ENCODE measurements at places on chromosomes 11 and 22.
A peak's percentile ranks its signal among the peaks of the same experiment; 100 is the strongest.

DNA sequence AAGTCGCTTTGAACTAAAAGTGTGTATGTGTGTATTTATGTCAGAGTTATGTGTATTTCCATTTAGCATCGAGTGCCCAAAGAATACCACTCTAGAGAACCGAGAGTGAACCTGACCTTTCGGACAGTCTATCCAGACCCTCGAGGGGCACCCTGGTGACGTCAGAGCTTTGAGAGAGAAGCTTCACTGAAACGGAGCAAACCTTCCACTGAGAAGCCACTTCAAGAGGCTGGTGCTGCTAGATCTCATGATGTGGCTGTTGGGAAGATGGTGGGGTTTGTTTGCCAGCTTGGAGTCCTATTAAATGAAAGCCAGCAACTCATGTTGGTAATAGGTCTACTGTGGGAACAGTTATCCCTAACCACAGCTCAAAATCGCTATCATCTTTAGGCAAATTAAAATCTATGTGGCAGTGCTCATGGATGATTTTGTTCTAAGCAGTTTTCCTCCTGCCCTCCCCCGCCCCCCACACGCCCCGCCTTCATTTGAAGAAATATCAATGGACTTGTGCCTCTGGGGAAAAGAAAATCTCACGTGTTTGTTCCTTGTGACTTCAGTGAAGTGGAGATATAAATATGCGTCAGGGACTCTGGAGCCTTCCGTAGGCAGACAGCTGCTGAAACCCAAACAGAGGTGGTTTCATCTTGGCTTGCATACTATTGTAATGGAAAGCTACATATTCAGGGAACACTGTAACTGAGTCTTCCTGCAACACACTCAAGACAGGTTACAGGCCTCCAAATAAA is 22.4 kb upstream of the C11orf96 start:
- DNase-seq: no peak

DNA sequence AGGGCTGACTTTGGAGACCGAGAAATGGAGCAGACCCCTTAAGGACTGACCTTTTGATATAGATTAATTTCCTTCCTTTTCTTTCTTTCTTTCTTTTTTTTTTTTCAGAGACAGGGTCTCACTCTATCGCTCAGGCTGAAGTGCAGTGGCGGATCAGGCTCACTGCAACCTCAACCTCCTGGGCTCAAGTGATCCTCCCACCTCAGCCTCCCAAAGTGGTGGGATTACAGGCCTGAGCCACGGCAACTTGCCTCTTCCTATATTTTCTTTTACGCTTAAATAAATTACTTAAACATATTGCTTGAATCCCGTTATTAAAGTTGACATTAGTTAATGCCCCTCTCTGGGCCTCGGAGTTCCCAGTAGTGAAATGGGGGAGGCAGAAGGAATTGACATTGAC is 350 bp upstream of the KCTD14 start:
- no peak for DNase-seq

DNA sequence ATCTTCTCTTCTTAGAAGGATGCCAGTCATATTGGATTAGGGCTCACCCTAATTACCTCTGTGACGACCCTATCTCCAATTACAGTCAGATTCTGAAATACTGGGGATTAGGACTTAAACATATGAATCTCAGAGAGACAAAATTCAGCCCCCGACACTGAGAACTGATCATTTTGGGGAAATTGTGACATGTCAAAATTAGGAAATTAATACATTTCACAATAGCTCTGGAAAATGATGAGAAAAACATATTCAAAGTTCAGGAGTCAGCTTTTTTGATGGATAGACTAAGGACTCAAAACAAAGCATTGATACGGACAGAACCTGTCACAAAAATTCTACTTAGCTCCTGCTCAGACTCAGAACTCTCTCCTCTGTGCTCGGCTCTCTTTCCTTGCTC is 40.8 kb downstream of the COMMD9 start:
- no peak for DNase-seq

DNA sequence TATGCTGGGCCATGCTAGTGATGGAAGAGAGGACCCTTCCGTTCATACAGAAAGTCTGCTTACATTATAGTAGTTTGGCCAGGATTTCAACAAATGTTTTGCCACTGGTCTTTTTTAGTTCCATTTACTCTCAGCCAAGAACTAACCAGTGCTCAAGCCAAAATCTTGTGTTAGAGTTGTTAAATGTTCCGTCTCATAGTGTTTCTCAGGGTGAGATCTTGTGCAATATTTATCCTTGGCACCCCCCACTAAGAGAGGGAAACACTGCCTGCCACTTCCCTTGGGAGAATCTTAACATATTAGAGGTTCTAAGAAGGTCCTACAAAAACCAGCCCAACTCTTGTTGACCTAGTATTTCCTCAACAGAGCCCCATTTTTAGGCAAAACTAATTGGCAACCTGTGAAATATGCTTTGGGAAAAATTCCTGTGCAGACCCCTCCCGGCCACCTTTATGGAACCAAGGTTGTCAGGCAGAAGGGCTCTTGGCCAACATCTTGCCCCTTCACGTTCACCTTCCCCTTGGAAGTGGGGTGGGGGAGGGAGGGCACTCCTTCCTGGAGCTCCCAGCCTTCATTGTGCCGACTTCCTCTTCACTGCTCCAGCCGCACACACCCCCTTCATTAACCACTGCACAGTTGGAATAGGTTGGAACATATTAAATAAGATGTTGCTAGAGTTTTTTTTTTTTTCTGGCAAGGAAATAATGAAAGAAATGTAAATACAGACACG is 173.2 kb upstream of the SORL1-AS1 start:
- DNase-seq: no peak

DNA sequence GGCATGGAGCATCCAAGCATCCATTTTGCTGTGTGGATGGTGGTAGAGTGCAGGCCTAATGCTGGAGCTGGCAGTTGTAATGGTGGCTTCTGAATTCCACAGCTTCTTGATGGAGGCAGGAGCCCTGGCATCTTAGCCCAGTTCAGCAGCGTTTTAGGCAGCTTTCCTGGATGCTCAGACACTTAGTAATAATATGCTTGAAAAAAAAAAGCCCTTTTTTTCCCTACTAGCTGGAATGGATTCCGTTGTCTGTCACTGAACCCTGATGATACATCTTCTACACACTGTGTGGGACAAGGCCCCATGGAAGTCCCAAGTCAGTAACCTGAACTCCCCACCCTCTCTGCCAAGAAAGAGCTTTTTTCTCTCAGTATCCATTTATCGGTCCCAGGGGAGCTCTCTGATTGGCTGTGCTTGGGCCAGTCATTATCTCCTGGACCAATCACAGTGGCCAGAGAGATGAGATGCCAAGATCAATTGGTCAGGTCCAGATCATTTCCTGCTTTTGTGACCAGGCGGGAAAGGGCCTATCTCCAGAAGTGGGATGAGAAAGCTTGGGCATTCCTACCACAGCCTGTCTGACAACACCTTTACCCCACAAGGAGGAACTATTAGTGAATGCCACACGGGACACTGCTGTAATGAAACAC is 34.2 kb downstream of the MCM5 start:
- no peak for DNase-seq

- no peak for DNase-seq
These were observed 16.8 kb downstream of the IGF2 start for GRCh38 chr11:2122222-2122906.

DNA sequence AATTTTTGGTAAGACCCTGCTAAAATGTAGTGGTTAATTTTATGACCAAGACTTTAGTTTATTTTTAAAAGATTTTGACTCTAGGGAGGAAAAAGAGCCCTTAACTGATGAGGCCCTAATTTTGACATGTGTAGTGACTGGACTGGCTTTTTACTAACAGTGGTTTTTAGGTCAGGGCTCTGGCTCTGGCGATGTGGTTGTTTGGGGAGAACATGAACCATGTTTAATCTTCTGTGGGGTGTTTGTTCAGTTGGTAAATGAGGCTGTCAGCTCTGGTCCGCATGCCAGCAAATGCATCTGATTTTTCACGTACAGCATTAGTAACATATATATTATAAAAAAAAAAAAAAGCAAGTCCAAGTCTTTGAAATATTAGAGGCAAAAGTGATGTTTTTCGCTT is 104.3 kb downstream of the EXT2 start:
- DNase-seq: no peak

DNA sequence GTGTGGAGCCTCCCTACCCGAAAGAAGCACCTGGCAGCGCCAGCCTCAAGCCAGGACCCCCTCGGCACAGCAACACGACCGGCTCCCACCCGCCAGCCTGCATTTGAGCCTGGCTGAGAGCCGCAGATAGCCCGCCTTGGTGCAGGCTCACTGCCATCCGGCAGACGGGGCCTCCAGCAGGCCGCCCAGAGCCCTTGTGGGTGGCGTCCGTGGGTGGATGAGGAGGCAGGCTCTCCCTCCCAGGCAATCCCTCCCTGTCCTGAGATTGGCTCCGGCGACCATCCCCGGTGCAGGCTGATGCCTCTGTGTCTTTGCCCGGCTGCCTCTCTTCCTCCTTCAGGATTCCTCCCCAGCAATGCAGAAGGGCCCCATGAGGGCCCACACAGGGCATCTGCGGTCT is 1527.9 kb downstream of the BRD1 start:
- DNase-seq: no peak

- DNase-seq: no peak
These were observed 18.4 kb downstream of the MS4A6E start for GRCh38 chr11:60345489-60345888.

- DNase-seq: no peak
These were observed 13.5 kb downstream of the CDON start for GRCh38 chr11:126049159-126049558.

DNA sequence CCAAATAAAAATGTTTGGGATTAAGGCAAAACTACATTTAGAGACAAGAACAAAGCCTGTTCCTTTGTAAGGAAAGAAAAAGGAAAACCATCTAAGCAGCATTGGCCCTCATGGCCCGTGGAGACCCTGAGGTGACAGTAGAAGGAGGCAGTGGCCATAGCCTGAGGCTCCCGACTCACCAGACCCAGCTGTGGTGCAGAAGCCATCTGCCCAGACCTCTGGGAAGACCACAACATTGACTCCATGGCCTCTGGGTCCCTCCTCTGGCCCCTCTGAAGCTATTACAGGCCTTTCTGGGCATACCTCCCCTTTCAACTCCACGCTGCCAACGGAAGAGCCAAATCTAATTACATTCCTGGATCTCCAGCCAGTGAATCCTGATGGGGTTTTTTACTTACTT is 6.4 kb downstream of the PRAME start:
- no peak for DNase-seq

- no peak for DNase-seq
These were observed 4.4 kb upstream of the MRPL23 start for GRCh38 chr11:1942558-1943260.

GRCh38 chr11:111937461-111937769 is 272 bp downstream of the DIXDC1 start:
- DNase-seq: no peak

DNA sequence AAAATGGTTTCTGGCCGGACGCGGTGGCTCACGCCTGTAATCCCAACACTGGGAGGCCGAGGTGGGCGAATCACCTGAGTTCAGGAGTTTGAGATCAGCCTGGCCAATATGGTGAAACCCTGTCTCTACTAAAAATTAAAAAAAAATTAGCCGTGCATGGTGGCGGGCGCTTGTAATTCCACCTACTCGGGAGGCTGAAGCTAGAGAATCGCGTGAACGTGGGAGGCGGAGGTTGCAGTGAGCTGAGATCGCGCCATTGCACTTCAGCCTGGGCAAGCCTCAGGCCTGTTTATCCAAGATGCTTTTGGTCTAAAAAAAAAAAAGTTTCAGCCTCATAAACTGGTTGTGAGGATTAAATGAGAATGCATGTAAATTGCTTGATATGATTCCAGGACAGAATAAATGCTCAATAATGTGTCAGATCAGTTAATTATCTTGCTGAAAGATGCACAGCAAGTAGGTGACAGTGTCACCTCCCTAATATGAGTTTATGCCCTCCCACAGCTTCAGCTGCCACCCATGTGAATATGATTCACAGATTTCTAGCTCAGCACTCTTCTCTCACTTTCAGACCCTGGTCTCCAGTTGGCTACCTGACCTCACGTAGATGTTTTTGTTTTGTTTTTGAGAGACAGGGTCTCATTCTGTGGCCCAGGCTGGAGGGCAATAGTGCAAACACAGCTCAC is 1.1 kb upstream of the ALG8 start:
- no peak for DNase-seq

DNA sequence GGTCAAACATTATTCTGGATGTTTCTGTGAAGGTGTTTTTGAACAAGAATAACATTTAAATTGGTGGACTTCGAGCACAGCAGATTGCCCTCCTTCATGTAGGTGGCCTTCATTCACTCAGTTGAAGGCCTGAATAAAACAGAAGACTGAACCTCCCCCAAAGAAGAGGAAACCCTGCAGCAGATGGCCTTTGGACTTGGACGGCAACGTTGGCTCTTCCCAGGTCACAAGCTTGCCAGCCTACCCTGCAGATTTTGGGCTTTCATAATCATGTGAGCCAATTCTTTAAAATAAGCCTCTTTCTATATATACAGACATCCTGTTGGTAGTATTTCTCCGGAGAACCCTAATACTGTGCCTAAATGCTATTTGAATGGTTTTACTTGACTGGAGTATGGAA is 432.2 kb upstream of the NARS2 start:
- DNase-seq: no peak

- peak; percentile 31 for DNase-seq
These were observed 25.1 kb upstream of the RELT start for GRCh38 chr11:73350908-73351636.

- no peak for DNase-seq
These were observed 1.2 kb downstream of the SERGEF start for GRCh38 chr11:18011633-18012032.

DNA sequence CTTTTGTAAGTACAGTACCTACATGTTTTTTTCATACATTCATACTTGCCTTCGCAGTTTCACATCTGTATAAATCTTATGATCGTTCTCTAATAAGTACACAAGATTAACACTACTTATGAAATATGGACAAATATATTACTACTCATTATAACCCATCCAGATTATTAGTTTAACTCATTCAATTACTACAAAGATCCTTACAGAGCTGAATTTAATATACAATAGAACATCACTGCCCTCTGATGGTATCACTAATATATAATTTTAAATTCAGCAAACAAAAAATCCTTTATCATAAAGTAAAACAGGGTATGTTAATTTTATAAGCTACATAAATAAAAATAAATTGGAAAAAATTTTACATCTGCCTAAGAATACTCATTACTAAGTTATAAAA is 7.4 kb downstream of the SVIP start:
- DNase-seq: no peak

- no peak for DNase-seq
These were observed 44.7 kb downstream of the ABTB2 start for GRCh38 chr11:34313099-34313517.

GRCh38 chr11:116579031-116579653 is 193.6 kb downstream of the BUD13 start:
- DNase-seq: no peak

GRCh38 chr11:27372164-27372563 is 9.1 kb upstream of the CCDC34 start:
- no peak for DNase-seq
